ENCODE measurements at places on chromosomes 5 and 9.

DNA sequence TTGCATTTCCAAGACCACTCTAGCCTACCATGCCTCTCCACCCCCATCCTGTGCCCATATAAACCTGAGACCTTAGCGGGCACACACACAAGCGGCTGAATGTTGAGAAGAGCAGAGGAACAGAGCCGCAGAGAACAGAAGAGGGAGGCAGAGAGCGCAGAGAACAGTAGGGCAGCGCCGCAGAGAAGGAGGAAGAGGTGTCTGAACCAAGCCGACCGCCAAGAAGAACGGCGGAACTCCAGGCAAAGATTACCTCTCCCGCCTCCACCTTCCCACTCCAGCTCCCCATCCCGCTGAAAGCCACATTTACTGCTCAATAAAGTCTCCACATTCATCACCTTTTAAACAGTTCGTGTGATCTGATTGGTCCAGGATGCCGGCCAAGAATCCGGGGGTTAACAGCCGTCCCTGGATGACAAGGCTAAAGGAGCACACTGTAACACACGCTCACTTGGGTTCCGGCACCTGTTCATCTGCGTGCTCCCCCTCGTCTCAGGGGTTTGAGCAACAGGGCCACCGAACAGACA is 33.2 kb downstream of the GRIN3A start:
- no peak for DNase-seq

DNA sequence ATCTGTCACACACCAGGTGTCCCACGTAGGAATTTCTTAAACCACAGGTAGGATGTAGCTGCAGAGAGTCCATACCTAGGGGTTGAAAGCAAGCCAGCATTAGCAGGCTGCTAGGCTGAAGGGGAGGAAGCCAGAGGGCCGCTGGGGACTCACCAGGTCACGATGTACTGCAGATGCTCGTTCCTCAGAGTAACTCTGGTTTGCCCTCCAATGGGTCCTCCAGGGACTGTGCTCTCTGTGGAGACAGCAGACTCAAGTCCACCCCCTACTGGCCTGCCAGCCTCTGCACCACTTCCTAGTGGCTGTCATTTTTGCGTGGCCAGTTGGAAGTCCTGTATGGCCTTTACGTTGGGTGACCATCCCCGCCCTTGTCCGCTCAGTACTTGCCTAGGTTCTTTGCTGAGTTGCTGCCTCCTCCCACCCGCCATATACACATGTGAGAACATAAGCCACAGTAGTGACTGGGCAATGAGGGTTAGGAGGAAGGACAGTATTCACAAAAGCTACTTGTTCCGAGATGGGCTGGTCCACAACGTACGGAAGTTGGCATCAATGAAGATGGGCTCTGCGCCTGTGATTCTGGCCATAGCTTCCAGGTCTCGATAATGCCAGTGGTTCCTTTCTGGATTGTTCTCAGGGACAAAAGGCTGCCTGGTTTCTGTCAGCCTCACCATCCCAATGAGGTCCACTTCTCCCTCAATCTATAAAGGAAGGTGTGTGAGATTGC is 4.1 kb downstream of the RPL7A start:
- no peak for DNase-seq

- DNase-seq: no peak
These were observed 1.4 kb downstream of the GDA start for GRCh38 chr9:72150661-72151060.

GRCh38 chr9:4805191-4805918 is 12.6 kb downstream of the RCL1 start:
- no peak for DNase-seq

DNA sequence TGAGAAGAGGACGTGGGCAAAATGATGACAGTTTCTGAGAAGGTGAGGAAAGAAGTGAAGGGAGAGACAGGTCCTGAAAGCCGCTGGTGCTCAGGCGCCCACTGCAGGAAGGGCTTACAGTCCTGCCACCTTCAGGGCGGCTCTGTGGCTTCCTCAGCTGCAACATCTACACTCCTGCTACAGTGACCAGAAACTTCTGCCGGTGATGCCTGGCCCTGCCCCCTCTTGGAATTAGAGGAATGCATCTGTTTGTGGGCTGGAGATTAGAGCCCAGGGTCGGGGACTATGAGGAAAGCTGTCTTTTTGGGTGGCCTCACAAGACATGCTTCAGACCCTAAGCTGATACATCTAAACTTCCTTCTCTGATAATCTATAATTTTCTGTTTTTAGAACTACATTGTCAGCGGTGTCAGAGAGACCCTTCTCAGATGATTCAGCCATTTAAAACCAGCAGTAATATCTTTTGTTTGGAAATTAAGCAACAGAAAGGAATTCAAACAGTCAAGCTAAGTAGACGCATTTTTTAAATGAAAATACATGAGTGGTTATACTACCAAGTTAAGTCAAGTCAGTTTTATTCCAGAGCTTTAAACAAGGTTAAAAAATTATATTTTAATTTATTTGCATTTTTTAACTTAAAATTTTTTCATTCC is 30.4 kb downstream of the PRDM6 start:
- no peak for DNase-seq

GRCh38 chr9:4592295-4592694 is 69.8 kb upstream of the PLPP6 start:
- DNase-seq: no peak

- DNase-seq: no peak
These were observed 59.7 kb downstream of the ELL2 start for GRCh38 chr5:95901676-95902627.

DNA sequence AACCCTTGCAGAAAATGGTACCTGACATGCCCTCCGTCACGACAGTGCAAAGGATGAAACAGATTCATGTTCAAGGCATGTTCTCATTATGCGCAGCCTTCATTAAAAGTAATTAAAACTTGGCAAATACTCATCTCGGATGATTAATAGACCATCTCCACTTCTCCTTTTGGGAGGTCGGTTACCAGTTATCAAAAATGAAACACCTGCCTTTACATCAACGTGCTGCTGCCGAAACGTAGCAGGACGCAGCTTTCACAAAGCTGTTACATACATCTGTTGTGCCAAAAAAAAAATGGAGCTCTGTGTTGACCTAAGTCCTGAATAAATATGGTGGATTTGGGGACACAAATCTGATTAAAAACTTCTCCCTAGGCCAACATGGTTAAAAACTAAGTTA is 75.7 kb downstream of the PTCH1 start:
- DNase-seq: no peak

DNA sequence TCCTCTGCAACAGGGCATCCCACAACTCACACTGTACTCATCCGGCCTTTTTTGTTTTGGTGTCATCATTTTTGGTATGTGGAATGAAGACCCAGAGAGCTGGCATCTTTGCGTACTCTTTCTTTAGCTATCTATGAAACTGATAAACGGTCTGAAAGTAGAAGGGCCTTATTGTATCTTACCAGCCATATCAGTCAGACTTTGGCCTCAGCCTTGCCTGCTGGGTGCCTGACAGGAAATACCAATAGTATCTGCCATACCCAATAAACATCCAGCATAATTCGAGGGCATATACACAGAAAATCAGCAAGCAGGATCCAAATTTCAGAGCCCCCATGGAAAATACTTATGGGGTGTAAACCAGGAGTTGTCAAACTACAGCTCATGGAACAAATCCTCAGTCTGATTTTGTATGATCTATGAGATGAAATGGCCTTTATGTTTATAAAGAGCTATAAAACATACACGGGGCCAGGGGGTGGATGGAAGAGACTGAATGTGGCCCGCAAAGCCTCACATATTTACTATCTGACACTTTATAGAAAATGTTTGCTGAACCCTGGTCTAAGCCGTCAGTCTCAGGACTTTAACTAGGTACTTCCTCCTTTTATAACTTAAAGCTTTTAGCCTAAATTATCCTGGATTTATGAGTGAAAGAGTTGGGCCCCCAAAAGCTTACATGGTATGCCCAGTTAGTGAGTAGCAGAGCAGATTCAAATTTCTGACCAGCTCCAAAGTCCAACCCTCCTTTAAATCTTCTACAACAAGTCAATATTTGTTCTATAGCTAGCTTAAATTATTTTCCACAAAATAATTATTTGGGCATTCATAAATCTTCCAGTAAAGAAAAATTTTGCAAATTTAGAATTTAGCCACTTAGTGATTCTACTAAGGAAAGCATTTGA is 308.0 kb upstream of the PUM3 start:
- DNase-seq: no peak

DNA sequence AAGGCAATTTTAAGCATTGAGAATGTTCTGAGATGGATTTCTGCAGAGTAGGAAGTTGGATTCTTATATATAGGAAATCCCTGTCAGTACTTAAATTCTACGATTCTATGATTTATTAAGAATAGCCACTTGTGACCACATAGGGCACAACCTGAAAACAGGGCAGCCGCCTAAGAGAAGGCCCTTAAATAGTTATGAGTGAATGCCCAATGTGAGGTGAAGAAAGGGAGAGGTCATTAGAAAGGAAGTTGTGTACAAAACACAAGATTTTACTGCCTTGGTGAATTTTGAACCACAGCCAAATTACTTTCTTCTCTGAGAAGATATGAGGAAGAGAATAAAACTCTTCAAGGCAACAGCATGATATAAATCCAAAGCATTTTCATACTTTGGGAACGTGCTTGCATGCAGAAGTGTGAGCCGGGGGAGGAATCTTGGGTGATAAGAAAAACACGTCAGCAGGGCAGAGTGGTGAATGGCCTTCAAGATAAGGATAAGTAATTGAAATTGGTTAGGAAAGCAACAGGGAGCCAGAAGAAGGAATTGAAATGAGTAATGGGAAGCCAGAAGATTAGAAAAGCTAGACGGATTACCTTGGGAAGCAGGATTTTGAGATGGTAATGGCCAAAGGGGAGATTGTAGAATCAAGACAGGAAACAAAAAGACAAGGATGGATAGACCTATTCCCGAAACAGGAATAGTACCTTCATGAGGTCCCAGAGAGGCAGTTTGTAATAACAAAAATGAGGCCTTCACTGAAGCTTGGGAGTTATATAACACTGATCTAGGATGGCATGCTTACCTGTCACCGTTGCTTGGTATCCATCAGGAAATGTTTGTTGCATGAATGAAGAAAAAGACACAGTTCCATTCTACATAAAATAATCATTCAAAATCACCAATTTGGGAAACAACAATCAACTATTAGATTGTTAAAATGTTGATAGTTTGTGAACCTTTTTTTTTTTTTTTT is 244.3 kb downstream of the PDE4D start:
- DNase-seq: no peak

GRCh38 chr9:37976714-37977477 is 73.0 kb upstream of the SLC25A51 start:
- DNase-seq: no peak

GRCh38 chr5:31844622-31845345 is 205.9 kb downstream of the PDZD2 start:
- DNase-seq: no peak

GRCh38 chr5:75340714-75341478 is 3.9 kb downstream of the HMGCR start:
- DNase-seq: no peak

DNA sequence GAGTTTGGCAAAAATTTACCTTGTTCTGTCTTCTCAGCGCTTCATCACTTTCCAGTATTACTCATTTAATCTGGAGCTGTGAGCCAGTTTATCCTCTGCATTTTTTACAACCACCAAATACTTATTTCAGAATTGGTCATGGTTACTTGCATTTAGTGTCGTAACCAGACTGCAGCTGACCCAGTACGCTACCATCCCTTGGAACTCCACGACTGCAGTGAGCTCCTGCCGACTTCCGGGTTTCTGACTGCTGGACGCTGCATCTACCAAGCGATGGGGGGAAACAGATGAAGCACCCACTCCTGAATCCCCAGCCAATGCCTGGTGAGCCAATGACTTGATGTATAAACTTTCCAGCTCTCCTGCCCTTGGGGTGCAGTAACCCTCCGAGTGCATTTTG is 174.4 kb upstream of the PRLR start:
- no peak for DNase-seq

DNA sequence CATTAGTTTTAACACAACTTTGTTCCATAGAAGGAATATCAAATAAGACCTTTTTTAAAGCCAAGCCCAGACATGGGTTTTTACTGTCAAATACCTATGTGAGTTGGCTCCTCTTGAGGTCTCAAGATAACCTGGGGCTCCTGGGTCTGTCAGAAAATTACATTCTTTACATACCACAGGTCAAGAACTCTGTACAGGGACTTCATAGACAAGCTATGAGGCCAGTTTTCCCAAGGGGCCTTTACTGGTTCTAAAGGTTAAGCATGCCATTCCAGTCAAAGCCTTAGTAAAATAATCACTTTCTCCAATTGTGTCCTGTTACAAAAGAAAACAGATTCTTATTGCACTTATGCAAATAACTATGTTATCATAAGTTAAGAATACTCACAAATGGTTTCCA is 15.5 kb upstream of the SMC2 start:
- no peak for DNase-seq

DNA sequence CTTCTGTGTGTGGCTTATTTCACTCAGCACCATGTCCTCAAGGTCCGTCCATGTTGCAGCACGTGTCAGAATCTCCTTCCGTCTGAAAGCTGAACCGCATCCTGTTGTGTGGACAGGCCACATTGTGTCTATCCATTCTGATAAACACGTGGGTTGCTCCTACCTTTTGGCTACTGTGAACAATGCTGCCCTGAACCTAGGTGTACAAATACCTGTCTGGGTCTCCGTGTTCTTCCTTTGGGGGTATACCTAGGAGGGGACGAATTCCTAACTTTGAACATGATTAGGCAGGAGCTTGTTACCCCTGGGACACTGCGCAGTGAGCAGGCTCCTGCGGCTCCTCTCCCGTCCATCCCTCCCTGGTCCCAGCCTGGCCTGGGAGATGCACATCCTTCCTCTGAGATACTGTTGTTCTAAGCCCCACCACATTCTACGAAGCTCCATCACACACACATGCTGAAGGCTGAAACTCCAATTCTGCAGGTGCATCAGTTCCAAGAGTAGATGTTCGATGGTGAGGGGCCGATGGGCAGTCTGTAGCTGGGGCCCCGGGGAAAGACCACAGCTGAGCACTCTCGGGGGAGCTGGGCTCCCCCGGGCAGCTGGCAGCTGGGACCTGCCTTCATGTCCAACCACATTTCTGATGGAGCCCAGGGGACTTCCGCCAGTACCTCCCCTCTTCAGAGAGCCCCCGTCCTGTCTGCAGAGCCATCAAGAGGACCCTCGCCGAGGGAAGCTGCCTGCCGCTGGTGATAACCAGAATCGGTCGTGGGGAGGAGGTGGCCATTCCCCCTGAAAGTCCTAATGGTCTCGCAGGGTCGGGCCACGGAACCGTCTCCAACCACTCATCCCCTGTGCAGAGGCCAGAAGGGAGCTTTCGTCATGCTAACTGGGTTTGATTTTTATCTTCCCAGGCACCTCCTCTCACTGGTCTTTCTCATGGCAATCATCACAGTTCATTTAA is 120.9 kb downstream of the COL23A1 start:
- no peak for DNase-seq

GRCh38 chr5:15577831-15578230 is 77.9 kb downstream of the FBXL7 start:
- DNase-seq: no peak

- no peak for DNase-seq
These were observed 7.1 kb upstream of the TNFSF8 start for GRCh38 chr9:114937516-114937915.

Measured in NCI-H2107 (cell line).